ENCODE measurements at places on chromosomes 2 and 18.

- DNase-seq, result no peak
These were observed 17.1 kb downstream of the SLC8A1 start for GRCh38 chr2:40434731-40435271.

DNA sequence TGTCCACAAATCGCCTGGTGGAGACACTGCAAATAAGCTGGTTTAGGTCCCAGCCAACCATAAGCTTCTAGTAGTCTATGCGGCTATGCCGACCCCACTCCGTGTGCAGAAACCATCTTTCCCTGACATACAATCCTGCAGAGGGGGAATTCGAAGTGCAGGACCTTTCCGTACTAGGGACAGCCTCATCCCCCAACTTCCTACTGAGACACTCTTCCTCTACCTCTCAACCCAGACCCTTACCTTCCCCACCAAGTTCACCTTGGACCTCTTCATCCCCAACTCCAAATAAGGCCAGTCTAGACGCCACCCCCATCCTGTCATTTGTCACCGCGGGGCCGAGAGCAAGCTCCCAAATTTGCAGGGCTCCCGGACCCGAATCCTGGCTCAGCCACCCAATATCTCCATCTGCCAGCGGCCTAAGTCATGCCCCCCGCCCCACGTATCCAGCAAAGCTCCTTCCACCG, 496 bp downstream of the SUCLG1 start:
- DNase-seq, result peak; percentile 5

DNA sequence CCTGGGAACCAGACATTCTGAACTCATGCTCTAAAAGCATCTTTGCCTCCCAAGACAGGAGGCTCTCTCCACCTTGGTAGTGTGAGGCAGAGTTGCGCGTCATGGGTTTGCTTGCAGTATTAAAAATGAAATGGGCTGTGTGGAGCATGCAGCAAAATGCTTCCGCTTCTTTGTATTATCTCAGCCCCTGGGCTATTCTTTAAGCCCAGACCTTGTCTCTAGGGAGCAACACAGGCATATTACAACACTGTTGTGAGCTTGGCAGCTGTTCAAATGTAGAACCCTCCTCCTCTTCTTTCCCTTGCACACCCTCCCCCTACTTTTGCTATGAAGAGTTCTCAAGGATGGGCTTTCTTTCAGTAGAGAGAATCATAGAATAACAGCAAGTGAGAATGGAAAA, 185.1 kb upstream of the LHCGR start:
- no peak for DNase-seq

DNA sequence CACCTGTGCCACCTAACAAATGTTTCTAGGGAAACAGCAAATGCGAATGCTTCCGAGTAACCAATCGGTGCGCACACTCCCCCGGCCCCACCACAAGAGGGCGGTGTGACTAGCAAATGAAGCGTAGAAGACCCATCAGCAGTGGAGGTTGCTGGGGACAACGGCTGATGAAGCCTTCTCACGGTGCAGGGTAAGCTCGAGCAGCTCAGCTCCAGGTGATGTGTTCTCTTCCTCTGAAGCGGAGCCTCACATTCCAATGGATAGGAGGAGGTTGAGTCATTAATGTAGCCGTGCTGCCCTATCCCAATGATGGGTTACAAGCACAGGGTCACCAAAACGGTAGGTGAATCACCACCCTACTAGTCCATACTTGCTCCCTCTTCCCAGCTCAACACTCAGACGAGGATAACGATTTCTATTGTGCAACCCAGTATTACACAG, 127.6 kb upstream of the TWIST2 start:
- DNase-seq, result no peak

DNA sequence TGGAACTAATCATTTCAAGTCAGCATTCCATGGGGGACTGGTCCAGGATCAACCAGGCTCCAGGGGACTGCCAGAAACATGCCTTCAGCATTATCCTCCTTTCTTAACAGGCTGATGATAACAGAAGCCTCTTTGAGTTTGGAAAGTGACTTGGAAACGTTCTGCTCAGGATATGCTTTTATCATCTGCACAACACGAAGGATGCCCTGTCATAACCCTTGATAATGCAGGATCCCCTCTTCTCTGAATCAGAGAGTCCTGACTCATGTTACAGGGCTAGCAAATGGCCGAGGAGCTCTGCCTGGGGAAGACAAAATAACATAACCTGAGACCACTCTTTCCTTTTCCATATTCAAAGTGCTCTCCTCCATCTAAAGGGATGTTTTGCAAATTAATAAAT, 6.7 kb downstream of the SCYGR3 start:
- no peak for DNase-seq

DNA sequence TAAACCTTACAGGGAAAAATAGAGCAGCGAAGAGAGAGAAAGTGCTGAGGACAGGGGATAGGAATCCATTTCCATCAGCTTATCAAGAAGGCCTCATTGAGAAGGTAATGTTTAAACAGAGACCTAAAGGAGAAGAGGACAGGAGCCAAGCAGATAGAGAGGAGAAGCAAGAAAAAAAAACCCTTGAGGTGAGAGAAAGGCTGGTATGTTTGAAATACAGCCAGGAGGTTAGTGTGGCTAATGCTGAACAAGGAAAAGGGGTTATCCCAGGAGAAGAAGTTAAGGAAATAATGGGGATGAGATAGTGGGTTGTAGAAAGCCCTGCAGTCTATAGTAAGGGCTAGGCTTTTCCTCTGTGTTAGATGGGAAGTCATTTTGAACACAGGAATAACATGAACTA, 90.8 kb downstream of the GRB14 start:
- no peak for DNase-seq

DNA sequence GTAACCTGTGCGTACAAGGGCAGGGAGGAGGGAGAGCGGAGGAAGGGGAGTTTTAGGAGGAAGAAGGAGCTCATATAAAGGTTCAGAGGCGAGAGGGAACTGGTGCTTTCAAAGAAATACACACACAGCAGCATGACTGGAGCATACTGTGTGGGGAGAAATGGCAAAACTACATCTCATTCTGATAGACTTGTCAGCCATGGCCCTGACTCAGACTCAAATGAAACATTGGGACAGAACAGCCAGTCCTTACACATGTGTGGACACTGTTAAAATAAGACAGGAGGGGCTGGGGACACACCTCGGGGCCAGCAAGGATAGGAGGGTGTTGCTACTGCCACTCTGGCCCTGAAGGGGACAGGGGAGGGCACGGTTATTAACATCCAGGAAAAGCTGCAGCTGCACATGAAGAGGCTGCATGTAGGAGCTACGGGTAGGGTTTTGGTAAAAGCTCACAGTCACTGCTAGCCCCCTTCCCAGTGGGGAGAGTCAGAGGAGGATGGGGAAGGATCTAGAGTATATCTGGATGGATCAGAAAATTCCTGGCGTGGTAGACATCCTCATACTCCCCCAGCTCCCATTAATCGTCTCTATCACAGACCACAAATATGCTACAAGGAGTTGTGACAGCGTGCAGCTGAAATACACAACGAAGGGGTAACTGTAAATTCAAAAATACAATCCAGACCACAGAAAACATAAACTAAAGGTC, 110.5 kb downstream of the GATA6 start:
- no peak for DNase-seq

GRCh38 chr2:163943403-163944346, 207.9 kb upstream of the FIGN start:
- DNase-seq, result no peak

- DNase-seq, result peak; percentile 74
These were observed 598 bp upstream of the CEP68 start for GRCh38 chr2:65055422-65056214.

DNA sequence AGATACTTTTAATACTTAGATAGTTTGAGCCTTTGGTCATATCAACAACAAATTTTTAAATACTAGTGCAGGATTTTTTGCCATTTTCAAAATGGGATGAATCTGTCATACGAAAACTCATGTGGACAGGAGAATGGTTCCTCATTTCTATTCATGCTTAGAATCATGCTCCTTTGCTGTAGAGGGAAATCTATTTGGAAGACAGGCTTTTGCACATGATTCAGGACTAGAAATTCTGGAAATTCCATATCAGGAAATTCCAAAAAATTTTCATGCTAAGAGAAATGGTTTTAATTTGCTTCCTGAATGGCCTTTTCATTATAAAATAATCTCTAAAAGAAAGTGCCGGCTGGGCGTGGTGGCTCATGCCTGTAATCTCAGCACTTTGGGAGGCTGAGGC, 39.3 kb downstream of the MOGAT1 start:
- DNase-seq, result no peak

DNA sequence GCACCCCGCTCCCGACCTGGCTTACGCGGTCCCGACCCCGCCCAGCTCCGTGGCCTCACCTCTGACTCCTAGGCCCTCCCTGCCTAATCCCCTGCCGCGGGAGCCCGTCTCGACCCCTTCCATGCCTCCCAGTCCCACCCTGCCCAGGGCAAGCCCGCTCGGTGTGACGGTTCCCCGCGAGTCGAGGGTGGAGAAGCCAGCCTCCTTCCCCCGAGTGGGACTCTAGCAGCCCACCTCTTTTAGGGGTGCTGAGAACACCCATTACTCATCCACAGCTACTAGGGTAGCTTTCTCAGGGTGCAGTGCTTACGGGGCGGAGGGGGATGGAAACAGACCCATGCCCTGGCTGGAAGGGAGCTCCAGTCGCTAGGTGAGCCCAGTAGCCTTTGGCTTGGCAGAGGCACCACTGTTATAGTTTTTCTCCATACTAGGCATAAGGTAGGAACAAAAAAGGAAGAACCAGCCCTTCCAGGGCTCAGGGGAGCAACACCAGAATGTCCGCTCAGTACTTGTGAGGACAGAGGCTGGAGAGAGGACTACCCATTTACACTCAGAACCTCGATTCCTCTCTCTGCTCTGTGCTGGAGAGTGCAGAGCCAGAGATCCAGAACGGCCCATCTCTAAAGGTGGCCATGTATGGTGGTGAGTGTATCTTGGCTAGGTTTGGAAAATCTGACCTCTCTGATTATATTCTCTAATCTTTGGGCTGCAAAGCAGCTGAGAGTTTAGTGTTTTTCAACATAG, 606 bp downstream of the AGBL5 start:
- DNase-seq, result no peak

- DNase-seq, result no peak
These were observed 5.1 kb downstream of the CPS1 start for GRCh38 chr2:210561475-210561874.

DNA sequence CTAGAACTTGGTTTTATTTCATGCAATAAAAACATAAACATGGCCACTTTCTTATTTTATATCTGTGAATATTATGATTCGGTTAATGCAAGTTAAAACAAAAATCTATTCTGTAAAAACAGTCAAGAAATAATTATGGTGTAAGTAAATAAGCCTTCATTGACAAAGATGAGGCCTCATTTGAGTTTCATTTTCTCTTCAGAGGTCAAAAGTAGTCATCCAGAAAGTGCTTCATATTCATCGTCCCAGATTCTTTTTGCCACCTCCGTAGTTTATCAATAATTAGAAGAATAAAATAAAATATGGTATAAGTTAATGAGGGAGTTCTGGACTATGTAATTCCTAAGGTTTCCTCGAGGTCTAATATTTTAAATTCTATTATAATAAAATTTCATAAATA, 19.4 kb upstream of the HNRNPA3 start:
- no peak for DNase-seq

GRCh38 chr2:23637011-23637778, 252.2 kb downstream of the KLHL29 start:
- DNase-seq, result no peak

DNA sequence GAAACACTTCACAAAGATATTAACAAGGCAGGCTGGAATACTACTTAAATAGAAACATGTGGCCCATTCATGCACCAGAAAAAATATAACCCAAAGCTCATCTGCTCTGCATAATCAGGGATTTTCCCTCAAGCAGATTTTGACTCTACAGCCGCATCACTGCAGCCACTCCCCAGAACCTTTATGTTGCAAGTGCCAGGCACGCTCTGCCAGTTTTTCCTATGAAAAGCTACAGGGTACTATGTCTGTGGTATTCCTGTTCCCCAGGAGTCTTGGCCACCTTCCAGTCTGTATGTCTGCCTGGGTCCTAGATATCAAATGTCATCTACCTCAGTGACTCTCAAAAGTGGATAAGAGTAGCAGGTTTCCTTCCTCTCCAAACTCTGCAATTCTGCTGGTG, 3.8 kb downstream of the COA5 start:
- no peak for DNase-seq

DNA sequence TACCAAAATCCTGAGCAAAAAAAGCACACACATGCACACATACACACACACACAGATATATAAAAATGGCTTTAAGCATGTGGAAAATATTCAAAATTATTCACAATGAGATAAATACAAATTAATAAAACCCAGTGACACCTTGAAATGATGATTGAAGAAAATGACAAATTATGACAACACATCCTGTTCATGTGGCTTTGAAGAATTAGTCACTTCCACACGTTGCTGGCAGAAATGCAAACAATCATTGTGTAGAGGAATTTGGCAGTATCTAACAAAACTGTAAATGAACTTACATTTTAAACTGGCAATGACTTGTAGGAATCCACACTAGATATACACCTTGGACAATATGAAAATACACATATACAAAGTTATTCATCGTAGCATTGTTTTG, 95.8 kb upstream of the RGPD4 start:
- DNase-seq, result no peak

- no peak for DNase-seq
These were observed 86.7 kb downstream of the NRP2 start for GRCh38 chr2:205768815-205769494.

GRCh38 chr2:12855508-12855907, 138.8 kb downstream of the TRIB2 start:
- DNase-seq, result no peak

DNA sequence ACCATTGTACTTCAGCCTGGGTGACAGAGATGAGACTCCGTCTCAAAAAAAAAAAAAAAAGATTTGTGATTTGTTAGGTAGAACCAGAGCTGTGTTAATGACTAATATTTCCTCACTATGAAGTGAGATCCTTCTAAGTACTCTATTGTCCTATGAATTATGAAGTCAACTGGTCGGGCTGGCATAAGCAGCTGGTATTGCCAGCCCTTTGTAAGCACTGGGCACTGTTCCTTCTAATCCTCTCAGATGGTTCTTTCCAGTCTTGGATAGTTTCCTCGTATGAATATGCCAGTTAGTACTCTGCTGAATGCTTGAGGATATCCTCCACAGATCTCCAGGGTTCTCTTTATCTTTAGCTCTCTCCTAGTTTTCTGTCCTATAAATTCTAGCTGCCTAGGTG, 223.1 kb upstream of the SP5 start:
- no peak for DNase-seq

DNA sequence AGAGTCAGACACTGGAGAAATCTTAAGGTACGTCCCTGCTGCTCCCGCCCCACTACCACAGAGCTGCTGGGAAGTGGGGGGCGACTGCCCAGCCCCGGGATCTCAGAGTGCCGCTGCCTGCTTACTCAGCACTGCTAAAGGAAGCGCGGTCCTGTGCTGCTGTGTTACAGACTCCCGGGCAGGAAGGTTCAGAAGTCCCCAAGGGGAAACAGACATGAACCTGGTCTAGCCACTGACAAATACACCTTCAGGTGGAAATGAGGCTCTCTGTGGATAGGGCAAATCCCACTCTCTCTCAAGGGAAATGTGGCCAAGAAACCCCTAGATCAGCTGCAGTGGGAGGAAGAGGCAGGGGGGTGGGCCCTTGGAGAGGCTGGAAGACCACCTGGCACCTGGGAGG, 13.7 kb downstream of the MTERF4 start:
- no peak for DNase-seq
